ENCODE measurements at places on chromosomes 12 and 14.

- DNase-seq = no peak
Observed at GRCh38 chr14:33035416-33036194, 96.9 kb downstream of the NPAS3 start.

GRCh38 chr12:112987561-112987960 is 9.2 kb downstream of the OAS2 start:
- DNase-seq = no peak

GRCh38 chr12:112961536-112961935 is 16.8 kb upstream of the OAS2 start:
- no peak for DNase-seq

- DNase-seq = no peak
Observed at GRCh38 chr12:52754135-52754534, 23.0 kb downstream of the KRT76 start.
